ENCODE measurements at places on chromosomes 11 and 22. TPM values are rescaled to one million over a fixed set of nuclear protein-coding genes. Genes with fewer than 3 reads are reported as not detected.
A peak's percentile ranks its signal among the peaks of the same experiment; 100 is the strongest.

DNA sequence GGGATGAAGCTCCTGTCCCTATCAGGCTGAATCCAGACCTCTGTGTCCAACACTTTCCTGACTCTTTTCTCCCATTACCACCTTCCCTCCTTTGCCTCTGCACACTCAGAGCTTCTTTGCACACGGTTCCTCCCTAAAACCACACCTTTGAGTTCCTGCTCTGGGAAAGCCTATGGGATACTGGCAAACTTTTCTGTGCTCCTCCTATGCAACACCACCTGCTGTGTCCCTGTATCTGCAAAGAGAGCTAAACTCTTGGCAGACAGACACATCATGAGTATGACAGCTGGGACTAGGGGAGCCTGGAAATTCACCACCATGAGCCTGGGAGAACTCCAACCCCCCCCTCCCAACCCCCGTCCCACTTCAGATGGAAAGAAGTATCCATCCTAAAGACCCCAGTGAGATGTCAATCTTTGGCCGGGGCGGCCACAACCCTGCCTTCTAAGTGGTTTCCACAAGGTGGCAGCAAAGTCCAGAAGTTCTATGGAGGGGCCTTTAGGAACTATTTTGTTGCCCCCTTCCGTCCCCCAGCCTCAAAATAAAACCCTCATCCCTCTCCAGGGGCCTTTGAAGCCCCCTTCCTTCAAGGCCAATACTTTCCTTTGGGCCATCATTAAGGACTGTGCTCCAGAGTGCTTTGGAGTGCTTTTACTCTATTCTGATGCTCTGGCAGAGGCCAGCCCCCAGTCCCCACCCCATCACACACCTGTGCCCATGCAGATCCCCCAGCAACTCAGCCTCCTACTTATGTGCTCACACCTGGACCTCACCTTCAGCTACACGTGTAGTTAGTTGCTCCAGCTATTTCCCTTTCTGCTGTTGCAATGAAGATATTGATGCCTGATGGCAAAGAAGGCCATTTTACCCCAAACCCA is 19.4 kb downstream of the HTR3A start:
- no peak overlapping the region for H3K4me3 ChIP-seq
- no peaks in the 10 kb centered on the region for H3K4me1 ChIP-seq
- H3K27ac ChIP-seq = no peak overlapping the region
- peak; percentile 65 for DNase-seq

GRCh38 chr22:48277868-48278581 is 1515.6 kb downstream of the TBC1D22A start:
- H3K27me3 ChIP-seq = peaks cover 7% of the 10 kb centered on the region
- H3K4me3 ChIP-seq = no peak overlapping the region
- DNase-seq = no peak
- no peak overlapping the region for H3K27ac ChIP-seq

GRCh38 chr11:73246303-73246702 is 25.8 kb upstream of the P2RY6 start:
- H3K27ac ChIP-seq = no peak overlapping the region
- H3K4me3 ChIP-seq = no peak overlapping the region
- peaks cover 3% of the 10 kb centered on the region for H3K4me1 ChIP-seq
- no peaks in the 10 kb centered on the region for H3K36me3 ChIP-seq
- DNase-seq = no peak

DNA sequence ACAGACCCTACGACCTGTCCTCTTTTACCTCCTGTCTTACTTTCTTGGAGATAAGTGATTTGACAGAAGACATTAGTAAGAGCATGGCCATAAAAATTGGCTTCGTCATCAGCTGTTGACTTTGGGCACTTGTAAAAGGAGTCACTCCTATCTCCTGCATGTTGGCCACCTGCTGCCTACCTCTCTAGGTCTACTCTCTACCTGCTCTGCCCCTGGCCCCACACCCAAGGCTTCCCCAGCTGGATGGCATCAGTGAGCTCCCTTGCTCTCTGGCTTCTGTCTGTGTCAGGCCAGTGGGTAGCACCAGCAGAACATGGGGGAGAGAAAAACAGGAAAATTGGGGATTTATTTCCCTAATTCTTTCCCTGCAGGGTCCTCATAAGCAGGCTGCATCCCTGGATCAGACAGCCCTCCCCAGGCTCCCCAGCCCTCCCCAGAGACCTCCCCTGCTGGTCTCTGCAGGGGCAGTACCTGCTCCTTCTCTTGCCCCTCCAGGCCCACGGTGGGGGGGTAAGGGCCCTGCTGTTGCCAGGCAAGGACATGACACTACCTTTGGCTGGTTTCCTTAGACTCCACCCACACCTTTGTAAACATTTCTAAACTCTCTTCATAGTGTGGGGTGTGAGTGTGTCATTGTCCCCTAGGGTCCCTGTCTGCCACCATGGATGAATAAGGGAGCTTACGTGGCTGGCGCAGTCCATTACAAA is 157.0 kb upstream of the NECTIN1 start:
- DNase-seq = no peak
- H3K27me3 ChIP-seq = 0 out of 3 replicates have a peak, but pooled peaks cover 3% of the 10 kb centered on the region
- no peaks in the 10 kb centered on the region for H3K4me1 ChIP-seq
- H3K27ac ChIP-seq = no peak overlapping the region
- H3K36me3 ChIP-seq = no peaks in the 10 kb centered on the region
- no peak overlapping the region for H3K4me3 ChIP-seq

- peak; percentile 71 for DNase-seq
- no peaks in the 10 kb centered on the region for H3K27me3 ChIP-seq
- peaks cover 58% of the 10 kb centered on the region for H3K36me3 ChIP-seq
- H3K4me1 ChIP-seq = peaks cover 64% of the 10 kb centered on the region
- H3K4me3 ChIP-seq = peak overlapping the region; percentile 75
Observed at GRCh38 chr11:62611705-62612365, 740 bp downstream of the EML3 start.

GRCh38 chr11:16825101-16825500 is 86.7 kb downstream of the C11orf58 start:
- H3K27ac ChIP-seq = no peak overlapping the region
- peaks cover 22% of the 10 kb centered on the region for H3K27me3 ChIP-seq
- no peaks in the 10 kb centered on the region for H3K36me3 ChIP-seq
- no peak overlapping the region for H3K4me3 ChIP-seq
- H3K4me1 ChIP-seq = no peaks in the 10 kb centered on the region

DNA sequence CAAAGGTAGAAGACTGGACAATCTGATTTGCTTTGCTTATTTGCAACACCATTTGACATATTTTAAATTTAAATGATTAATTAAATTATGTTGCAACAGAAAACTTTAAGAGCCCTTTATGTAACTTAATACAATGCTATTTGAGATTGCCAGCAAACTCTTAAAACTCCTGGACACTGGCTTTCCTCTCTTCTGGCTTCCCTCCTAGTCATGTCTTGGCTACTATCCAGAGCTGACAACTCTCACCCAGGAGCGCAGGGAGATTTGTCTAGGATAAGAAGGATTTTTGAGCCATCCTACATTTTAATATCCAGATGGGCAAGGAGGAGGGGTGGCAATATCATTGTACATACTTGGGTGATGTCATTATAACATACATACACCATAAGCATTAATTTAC is 134.3 kb downstream of the ELP4 start:
- no peaks in the 10 kb centered on the region for H3K4me1 ChIP-seq
- H3K4me3 ChIP-seq = no peak overlapping the region
- H3K36me3 ChIP-seq = no peaks in the 10 kb centered on the region
- no peaks in the 10 kb centered on the region for H3K27me3 ChIP-seq
- DNase-seq = no peak
- no peak overlapping the region for H3K27ac ChIP-seq

DNA sequence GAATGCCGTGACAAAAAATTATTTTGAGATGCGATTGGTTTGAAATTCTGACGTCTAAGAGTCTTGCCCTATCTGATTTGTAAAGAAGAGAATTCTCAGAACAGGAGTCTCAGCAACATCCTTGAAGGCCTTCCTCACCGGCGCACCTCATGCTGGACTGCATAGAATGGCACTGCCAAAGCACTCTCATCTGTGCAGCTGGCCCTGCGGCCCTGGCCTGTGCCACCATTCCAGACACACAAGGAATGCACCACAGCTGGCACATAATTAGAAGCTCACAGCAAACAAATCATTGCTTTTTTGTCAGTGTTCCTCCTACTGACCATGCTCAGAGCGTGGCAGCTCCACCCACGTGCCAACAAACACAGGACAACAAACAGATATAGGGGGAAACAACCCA is 166.0 kb downstream of the KIRREL3 start:
- H3K27me3 ChIP-seq = no peaks in the 10 kb centered on the region
- no peak overlapping the region for H3K27ac ChIP-seq
- H3K4me1 ChIP-seq = no peaks in the 10 kb centered on the region
- DNase-seq = no peak
- H3K36me3 ChIP-seq = no peaks in the 10 kb centered on the region

- H3K4me3 ChIP-seq = no peak overlapping the region
- no peaks in the 10 kb centered on the region for H3K4me1 ChIP-seq
- H3K36me3 ChIP-seq = no peaks in the 10 kb centered on the region
- no peak overlapping the region for H3K27ac ChIP-seq
Observed at GRCh38 chr22:29617922-29618629, 14.6 kb downstream of the NF2 start.

- H3K4me3 ChIP-seq = no peak overlapping the region
- H3K27me3 ChIP-seq = no peaks in the 10 kb centered on the region
- no peak overlapping the region for H3K27ac ChIP-seq
- no peaks in the 10 kb centered on the region for H3K4me1 ChIP-seq
Observed at GRCh38 chr11:78733031-78733430, 158.4 kb upstream of the NARS2 start.

- DNase-seq = no peak
- H3K36me3 ChIP-seq = no peaks in the 10 kb centered on the region
- no peaks in the 10 kb centered on the region for H3K4me1 ChIP-seq
- H3K27ac ChIP-seq = no peak within 1 kb of the TSS
Observed at GRCh38 chr11:128867277-128867676, at the start of gene KCNJ1. Gene KCNJ1, minus strand, starts transcription at chr11:128867296. Its CDS starts 27,053 bp downstream, at chr11:128840243.

GRCh38 chr11:32386770-32387377 is 48.5 kb downstream of the WT1 start:
- H3K4me1 ChIP-seq = peaks cover 30% of the 10 kb centered on the region
- H3K27ac ChIP-seq = peak overlapping the region; percentile 59
- H3K27me3 ChIP-seq = no peaks in the 10 kb centered on the region

- no peak for DNase-seq
- H3K27me3 ChIP-seq = no peaks in the 10 kb centered on the region
- H3K4me1 ChIP-seq = peaks cover 52% of the 10 kb centered on the region
- H3K36me3 ChIP-seq = peaks cover 90% of the 10 kb centered on the region
- H3K4me3 ChIP-seq = no peak overlapping the region
Observed at GRCh38 chr22:39954584-39955055, 5.6 kb upstream of the TMA7B start.

- no peaks in the 10 kb centered on the region for H3K27me3 ChIP-seq
- DNase-seq = no peak
- H3K36me3 ChIP-seq = no peaks in the 10 kb centered on the region
- H3K4me3 ChIP-seq = no peak overlapping the region
- no peak overlapping the region for H3K27ac ChIP-seq
Observed at GRCh38 chr11:91664521-91664920, 560.1 kb upstream of the FAT3 start.

- peaks cover 18% of the 10 kb centered on the region for H3K4me1 ChIP-seq
- H3K27me3 ChIP-seq = no peaks in the 10 kb centered on the region
- peaks cover 27% of the 10 kb centered on the region for H3K36me3 ChIP-seq
- peak overlapping the region; percentile 100 for H3K4me3 ChIP-seq
Observed at GRCh38 chr11:47550288-47551047, 2.5 kb downstream of the CELF1 start.

DNA sequence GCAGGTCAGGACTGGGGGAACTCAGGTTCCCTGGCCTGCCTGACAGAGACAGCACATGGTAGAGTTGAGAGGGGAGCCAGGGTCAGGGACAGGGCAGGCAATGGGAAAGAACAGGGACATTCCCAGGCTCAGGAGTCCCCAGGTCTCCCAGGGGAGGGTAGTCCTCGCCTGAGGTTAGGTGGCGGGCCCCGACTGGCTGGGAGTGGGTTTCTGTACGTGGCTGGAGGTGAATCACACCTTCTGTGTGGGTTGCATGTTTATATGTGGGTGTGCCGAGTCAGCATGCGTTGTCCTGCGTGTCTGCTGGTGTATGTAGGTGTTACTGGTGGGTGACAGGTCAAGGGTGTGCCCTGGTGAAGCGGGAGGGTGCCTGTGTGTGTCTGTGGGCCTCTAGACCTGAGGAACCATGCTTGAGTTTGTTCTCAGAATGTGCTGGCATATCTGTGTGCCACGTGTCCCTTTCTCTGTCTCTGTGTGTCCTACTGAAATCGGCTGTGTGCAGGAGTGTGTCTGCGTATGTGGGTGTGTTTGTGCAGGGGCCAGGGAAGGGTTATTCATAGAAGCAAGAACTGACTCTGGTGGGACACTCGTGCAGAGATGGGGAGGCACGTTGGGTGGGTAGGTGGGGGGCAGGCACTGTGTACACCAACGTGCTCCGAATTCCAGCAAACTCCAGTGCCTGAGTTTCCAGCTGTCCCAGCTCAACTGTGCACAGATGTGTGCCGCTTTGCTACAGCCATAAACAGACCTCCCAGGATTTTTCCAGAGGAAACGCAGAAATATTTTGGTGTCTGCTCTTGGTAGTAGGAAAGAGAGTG is 23.8 kb upstream of the OAF start:
- H3K27ac ChIP-seq = no peak overlapping the region
- no peak overlapping the region for H3K4me3 ChIP-seq
- H3K4me1 ChIP-seq = no peaks in the 10 kb centered on the region
- no peaks in the 10 kb centered on the region for H3K36me3 ChIP-seq
- no peak for DNase-seq

DNA sequence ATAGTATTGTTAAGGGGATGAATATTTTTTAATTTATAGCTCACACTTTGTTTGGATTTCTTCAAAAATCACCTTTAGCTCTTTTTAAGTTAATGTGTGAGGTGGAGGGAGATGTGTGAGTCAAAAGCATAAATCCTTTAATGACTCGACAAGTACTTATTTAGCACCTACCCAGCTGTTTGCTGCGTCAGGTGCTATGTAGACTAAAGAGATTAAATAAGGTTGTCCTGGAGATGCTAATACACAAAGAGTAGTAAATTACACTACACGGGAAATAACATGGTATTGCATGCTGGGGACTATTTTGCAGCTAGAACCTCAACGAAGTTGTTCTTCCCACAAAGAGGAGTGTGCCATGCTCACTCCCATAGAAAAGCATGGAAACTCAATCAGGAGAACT is 583.3 kb upstream of the TENM4 start:
- H3K27ac ChIP-seq = no peak overlapping the region
- no peak overlapping the region for H3K4me3 ChIP-seq
- H3K27me3 ChIP-seq = no peaks in the 10 kb centered on the region
- H3K36me3 ChIP-seq = no peaks in the 10 kb centered on the region

GRCh38 chr11:44348721-44349120 is 38.8 kb upstream of the ALX4 start:
- DNase-seq = no peak
- peaks cover 7% of the 10 kb centered on the region for H3K4me1 ChIP-seq
- H3K27ac ChIP-seq = no peak overlapping the region
- no peaks in the 10 kb centered on the region for H3K27me3 ChIP-seq
- H3K4me3 ChIP-seq = no peak overlapping the region

GRCh38 chr11:121557348-121557747 is 104.6 kb upstream of the SORL1-AS1 start:
- no peaks in the 10 kb centered on the region for H3K36me3 ChIP-seq
- H3K4me1 ChIP-seq = no peaks in the 10 kb centered on the region
- no peak for DNase-seq
- H3K27me3 ChIP-seq = no peaks in the 10 kb centered on the region

POU2AF3 gene
- not detected for total RNA-seq

KCNJ5 gene
- 0.04 TPM for total RNA-seq

NOX4 gene
- not detected for total RNA-seq

PRAME gene
- total RNA-seq = 1,138 TPM

OR10G7 gene
- not detected for total RNA-seq
